ENCODE measurements at places on chromosomes 3 and 15. TPM values are rescaled to one million over a fixed set of nuclear protein-coding genes. Genes with fewer than 3 reads are reported as not detected.

Gene CD200
- total RNA-seq: 0.27 TPM

Gene EXD1
- not detected for total RNA-seq

Gene PAQR5
- 1.5 TPM for total RNA-seq

Gene CLRN1
- not detected for total RNA-seq

DNA sequence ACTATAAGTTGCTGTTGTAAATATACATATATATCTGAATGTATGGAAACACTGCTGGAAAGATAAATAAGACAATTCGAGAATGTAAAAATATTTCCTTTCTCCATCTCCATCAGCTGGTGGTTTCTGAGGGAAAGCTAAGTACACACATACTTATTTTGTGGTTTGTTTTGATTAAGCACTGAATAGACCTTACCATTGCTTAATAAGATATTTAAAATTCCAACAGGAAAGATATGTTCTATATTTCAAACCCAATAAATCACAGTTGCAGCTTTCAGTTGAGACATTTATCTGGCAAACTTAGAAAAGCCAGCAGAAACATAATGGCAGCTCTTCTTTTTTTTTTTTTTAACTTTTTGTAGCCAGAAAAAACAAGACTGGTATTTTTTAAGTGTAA is 160.4 kb downstream of the VGLL3 start:
- no peak for DNase-seq

- DNase-seq: no peak
Measured at GRCh38 chr3:164468055-164468454, 610.2 kb downstream of the SI start.

DNA sequence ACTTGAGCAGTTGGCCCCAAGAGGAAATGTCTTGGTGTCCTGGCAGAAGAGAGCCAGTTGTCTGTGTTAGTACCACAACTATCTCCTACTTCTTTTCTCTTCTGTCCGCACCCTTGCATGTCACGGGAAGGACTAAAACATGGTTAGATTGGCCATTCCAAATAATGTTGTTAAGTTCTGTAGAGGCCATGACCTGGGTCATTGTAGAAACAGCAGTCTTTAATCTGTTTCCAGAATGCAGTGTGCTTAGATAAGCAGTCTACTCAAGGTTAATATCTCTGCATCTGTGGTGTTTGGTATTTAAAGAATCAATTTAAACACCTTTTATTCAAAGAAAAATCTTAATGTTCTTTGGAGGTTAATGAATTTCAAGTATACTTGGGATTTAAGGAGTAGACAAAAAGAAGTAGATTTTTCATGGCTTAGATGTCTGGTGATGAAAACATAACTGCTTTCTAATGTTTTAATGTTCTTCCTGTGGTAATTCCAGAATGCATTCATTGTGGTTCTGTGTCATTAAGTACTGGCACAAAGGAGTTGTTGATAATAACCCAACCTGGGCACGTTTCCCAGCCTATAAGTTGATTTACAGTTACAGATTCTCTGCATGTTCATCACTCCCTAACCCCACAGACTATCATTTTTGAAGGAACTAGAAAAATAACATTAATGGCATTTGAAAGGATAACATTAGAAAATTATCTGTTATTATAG is 58.9 kb downstream of the TMEM108 start:
- DNase-seq: no peak

DNA sequence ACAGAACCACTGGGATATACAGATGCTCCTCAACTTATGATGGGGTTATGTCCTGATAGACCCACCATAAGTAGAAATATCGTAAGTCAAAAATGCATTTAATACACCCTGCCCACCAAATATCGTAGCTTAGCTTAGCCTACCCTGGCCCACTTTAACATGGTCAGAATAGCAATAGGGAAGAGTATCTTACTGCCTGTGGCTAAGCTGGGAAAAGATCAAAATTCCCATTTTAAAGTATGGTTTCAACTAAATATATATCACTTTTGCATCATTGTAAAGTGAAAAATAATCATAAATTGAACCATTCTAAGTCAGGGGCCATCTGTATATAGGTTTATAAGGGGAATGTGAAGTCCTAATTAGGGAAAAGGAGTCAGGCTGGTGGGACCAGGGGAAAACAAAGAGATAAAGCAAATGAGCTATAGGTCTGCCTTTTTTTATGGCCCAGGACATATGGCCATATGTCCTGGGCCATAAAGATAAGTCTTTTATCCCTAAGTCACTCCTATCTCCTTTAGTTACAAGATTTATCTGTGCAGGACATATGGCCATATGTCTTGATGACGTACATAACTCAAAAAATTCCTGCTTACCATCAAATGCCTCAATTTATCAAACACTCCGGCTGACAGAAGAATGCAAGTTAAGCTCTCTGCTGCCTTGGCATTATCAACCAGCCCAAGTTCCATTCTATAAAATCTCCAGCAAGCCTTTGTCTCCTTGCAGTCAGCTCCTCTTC is 11.2 kb downstream of the RTP3 start:
- DNase-seq: no peak

DNA sequence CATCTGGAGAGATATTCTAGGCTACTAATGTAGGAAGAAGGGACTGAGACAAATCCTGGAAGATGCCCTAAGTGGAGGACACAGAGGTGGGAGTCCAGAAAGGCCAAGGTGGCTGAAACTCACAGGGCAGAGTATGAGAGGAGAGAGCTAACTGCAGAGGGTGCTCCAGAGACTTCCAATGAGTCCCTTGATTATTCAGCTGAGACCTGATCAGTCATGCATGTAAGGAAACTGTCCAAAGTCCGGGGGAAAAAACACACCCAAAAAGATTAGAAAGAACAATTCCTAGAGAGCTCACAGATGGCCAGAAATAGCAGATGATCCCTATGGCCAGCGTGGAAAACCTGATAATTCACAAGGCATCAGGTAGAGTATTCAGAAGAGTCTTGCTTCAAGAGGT is 18.7 kb upstream of the FOXP1 start:
- DNase-seq: no peak
